Left renal pelvis (tissue), 4 donors: ENCODE measurements at places on chromosomes 6 and 20. TPM values are rescaled to one million over a fixed set of nuclear protein-coding genes. Genes with fewer than 3 reads are reported as not detected.
A peak's percentile ranks its signal among the peaks of the same experiment; 100 is the strongest.

Gene BNIP5
- polyA plus RNA-seq, result 0.19 TPM

DNA sequence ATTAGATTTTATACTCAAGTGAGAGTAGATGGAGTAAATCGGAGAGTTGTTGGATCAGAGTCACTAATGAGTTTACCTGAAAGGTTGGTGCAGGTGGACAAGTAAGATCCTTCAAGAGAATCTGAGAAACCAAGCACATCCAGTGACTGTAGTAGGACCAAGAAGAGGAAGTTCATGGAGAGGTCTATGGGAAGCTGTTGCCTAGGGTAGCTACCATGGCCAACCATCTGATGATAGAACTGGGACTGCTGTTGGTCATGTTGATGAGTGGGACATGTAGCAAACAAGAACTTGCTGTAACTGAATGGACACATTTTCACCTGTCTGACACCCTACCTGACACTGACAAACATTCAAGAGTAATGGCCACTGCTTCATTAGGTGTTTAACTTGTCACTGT is 11.3 kb upstream of the ADGB start:
- no peak for DNase-seq

DNA sequence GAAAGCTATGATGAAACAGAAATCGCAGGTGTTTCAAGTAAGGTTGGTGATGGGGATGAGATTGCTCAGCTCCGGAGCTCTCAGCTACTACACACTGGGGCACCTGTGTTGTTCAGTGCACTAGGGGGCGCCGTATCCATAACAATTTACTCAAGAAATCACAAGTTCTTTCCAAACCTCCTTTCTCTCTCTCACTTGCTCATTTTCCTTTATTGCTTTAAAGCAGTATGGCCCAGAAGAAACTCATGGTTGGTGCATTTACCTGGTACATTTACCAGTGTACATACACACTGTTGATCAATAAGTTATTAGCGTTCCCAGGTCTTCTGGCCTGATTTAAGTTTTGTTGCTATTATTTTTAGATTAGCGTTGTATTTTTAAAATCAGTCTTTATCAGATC is 235.2 kb upstream of the TAB2 start:
- DNase-seq, result no peak

Gene JAG1
- 196 TPM for polyA plus RNA-seq

DNA sequence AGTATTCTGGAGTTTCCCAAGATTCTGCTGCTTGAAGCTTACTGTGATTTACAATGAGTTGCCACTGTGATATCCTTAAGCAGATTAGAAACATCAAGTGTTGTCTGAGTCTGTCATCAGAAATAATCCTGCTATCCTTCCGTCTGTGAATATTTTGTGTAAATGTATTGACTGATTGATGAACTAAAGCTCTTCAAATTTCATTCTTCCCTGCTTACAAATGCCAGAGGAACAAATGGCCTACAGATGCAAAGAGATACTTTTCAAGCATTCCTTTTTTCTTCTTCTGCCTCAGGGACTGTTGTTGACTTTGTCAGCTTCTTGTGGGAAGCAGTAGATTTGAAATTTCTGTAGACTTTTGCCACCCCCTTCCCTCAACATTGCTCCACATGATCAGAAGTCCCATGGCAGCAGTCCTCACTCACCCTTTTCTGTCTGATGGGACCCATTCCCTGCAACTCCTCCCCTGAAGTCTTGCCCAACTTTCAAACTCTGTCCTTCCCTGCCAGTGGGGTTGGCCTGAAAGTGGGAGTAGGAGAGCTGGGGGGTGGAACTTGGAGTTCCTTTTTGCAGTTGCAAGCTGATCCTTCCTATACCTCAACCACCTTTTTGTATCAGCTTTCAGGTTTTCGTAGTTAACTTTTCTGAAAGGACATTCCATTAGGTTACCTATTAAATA is 38.5 kb upstream of the MLIP start:
- no peak for DNase-seq

Gene MRPS10
- 29.4 TPM for polyA plus RNA-seq

Gene PRL
- polyA plus RNA-seq, result not detected

Gene HLA-C
- 72.0 TPM for polyA plus RNA-seq

DNA sequence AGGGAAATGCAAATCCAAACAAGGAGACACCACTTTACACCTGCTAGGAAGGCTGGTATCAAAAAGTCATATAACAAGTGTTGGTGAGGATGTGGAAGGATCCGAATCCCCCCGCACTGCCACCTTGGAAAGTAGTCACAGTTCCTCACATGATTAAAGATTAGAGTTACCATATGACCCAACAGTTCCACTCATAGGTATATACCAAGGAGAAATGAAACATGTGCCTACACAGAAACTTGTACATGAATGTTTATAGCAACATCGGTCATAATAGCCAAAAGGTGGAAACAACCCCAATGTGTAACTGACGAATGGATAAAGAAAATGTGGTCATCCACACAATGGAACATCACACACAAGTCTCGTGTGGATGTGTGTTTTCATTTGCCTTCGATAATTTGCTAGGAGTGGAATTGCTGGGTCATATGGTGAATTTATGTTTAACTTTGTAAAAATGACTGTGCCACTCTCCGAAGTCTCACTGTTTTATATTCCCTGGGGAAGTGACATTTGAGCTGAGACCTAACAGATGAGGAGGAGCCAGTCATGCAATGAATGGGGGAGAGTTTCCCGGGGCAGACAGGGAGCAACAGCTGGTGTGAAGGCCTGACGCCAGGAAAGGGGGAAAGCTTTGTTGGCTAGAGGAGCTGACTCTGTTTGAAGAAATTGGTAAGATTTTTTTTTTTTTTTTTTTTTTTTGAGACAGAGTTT is 125.9 kb upstream of the MLN start:
- DNase-seq, result peak; percentile 47

DNA sequence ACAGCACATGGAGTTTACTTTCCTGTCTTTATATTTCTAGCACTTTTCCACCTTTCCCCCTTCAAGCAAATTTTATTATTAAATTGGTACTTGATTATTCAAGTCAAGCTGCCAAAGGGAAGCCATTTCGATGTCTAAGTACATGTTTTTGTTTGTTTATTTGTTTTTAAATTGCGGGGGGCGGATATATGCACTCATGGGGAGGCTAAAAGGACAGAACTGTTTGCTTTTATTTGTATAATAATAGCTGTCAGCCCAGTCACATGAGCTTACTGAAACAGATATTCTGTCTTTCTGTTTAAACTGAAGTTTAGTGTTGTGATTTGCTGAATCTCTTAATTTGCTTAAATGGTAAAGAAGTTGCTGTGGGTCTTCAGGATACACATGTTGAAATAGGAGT is 49.6 kb upstream of the PLCG1 start:
- no peak for DNase-seq

Gene OR12D3
- not detected for polyA plus RNA-seq

DNA sequence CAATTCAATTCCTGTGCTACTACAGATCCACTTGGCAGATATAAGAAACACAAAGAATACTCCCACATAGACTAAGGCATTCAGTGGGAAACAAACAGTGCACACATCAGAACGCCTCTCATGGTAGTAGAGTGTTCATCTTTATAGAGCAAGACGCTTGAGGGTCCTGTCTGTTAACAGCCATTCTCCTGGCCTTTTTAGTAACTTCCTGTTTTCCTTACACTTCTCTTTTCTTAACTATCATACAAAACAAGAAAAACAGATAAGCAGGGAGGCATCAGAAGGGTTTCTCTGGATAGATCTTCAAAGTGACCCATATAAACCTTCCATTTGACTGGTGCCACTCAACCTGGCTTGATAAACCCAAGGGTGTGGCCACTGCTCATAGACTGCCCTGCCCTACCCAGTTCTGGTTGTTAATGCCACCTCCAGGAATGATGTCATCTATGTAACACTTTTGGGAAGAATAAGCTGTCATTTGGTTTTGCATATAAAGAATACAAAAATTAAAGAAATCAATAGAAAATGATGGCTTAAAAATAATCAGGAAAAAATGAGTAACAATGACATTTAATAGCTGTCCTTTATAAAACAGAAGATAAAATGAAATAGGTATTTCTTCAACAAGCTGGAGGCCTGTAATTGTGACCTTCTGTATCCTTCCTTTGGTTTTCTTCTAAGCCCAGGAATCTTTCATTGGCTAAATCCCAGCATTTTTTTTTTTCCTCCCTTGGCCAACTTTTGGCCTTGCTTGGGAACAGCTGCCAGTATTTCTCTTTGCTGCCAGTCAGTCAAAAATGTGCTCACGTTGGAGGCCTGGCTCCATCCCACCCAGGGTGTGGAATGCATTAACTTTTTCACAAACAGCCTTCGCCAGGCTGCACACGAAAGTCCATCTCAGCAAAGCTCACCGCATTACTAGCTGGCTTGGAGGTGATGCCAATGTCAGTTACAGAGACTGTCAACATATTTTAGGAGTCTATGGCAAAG is 103.5 kb downstream of the GJA10 start:
- no peak for DNase-seq

Gene TBPL1
- polyA plus RNA-seq, result 53.7 TPM

Gene C2
- 12.4 TPM for polyA plus RNA-seq

Gene LTA
- 0.43 TPM for polyA plus RNA-seq

DNA sequence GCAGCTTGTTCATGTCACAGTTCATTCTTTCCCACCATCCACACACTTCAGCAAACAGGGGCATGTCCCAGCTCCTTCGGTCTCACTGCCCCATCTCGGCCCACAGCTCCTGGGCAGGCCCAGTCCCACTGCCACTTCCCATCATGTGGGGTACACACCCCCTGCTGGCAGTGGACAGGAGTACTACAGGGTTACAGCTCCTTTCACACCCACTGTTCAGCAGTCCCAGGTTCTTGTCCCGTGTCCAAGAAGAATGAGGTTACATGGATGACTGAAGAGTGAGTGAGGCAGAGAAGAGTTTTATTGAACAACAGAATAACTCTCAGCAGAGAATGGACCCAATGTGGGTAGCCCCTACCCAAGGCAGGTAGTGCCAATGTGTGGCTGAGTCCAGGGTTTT is 77.8 kb upstream of the SMLR1 start:
- DNase-seq, result no peak
